Stimulated activated CD8-positive, alpha-beta memory T cell treated with anti-CD3 and anti-CD28 coated beads, Interleukin-15, amount 100 ng/mL, for 4 hours (primary cell): ENCODE measurements at places on chromosomes 2 and 18.

DNA sequence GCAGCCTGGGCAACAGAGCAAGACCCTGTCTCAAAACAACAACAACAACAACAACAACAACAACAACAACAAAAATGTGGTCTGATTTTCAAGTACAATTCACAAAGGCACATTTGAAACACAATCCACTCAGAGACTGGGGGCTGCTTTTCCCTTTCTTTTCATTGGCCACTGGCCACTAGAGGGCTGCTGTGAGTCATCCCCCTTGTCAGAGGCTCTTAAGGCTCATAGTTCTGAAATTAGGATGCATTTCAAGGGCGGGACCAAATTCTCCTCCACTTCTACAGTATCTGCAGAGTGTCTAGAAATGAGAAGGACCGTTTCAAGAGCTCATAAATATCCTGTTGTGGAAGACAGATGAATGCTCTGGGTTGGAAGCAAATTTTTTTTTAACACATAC, 285.4 kb downstream of the NRXN1 start:
- no peak for DNase-seq

GRCh38 chr2:44549856-44550255, 188.1 kb downstream of the CAMKMT start:
- no peak for DNase-seq

DNA sequence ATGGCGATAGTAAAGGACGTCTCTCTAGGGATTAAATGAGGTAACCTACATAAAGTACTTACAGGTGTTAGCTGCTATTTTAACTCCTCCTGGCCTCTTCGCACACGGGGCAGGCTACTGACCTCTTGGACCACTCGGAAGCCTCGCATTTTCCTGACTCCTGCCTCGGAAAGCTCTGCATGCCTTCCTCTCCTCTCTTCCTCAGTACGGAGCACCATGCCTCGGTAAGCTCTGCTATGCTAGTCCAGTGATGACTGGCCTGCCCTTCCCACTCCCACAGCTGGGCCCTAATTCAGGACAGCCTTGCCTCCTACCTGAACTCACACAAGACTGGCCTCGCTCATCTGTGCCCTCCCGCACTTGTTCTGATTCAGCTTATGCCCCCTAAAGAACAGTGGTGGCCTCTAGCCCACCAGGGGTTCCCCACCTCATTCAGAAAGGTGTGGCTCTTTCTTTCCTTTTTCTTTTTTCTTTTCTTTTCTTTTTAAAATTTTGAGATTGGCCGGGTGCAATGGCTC, 22.7 kb upstream of the HPCAL1 start:
- no peak for DNase-seq

- DNase-seq: no peak
Observed at GRCh38 chr2:109195193-109196045, 66.4 kb downstream of the SH3RF3 start.

- no peak for DNase-seq
Observed at GRCh38 chr18:63299837-63300745, 19.5 kb downstream of the BCL2 start.

DNA sequence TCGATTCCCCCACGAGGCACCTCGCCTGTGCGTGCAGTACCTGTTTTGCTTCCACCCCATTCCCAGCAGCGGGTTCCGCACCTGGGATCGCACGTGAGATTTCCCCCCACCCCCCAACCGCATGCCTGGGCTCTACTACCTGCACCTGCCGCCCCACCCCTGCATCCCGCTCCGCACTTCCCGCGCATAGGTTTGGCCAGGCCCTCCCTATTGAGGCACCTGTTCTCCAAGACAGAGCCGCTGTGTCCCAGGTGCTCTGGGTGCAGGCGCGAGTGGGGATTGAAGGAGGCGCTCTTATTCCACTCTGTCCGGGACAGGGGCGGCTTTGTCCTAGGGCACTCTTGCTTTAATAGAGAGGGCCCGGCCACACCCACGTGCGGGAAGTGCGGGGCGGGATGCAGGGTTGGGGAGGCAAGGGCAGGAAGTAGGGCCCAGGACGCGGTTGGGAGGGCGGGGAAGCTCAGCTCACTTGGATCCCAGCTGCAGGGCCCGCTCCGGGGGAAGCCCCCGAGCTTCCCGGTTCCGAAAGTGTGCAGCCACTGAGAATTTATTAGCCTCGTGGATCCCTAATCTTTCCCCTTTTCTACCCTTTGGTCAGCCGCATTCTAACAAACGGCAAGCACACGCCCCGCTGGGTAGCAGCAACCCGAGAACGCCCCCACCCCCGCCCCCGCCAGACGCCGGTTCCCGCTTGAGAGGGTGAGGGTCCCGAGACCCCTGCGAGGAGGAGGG, 670 bp upstream of the MOCOS start:
- DNase-seq: no peak

DNA sequence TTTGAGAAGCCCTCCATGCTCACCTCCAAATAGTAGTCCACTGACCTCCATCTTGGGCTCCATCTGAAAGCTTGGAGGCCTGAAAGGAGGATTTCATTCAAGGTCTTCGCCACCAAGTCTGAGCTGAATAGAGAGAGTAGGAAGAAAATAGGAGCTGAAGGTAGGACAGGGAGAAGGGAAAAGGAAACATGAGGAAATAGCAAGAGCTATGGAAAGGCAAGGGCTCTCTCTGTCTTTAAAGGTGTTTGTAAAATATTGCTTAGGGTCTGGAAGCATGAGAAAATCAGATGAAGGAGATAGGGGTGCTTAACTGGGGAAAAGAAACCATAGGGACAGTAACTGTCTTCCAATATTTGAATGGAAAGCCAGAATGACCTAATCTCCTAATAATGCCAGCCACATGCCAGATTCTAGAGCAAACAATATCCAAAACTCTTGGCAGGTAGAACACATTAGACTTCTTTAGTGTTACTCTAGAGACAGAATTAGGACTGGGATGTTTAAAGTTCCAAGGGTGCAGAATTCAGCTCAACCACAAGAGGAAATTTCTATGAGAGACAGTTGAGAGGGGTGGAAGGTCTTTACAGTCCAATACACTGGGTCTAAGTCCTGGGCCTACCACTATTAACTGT, 67.4 kb downstream of the NAB1 start:
- DNase-seq: no peak

- no peak for DNase-seq
Observed at GRCh38 chr2:53913721-53914120, 54.0 kb upstream of the GPR75 start.
